ENCODE measurements at places on chromosomes 13 and 19. TPM values are rescaled to one million over a fixed set of nuclear protein-coding genes. Genes with fewer than 3 reads are reported as not detected.

APOC4 gene
- total RNA-seq: not detected

DCT gene
- 0.07 TPM for total RNA-seq

CRB3 gene
- 15.6 TPM for total RNA-seq

DNA sequence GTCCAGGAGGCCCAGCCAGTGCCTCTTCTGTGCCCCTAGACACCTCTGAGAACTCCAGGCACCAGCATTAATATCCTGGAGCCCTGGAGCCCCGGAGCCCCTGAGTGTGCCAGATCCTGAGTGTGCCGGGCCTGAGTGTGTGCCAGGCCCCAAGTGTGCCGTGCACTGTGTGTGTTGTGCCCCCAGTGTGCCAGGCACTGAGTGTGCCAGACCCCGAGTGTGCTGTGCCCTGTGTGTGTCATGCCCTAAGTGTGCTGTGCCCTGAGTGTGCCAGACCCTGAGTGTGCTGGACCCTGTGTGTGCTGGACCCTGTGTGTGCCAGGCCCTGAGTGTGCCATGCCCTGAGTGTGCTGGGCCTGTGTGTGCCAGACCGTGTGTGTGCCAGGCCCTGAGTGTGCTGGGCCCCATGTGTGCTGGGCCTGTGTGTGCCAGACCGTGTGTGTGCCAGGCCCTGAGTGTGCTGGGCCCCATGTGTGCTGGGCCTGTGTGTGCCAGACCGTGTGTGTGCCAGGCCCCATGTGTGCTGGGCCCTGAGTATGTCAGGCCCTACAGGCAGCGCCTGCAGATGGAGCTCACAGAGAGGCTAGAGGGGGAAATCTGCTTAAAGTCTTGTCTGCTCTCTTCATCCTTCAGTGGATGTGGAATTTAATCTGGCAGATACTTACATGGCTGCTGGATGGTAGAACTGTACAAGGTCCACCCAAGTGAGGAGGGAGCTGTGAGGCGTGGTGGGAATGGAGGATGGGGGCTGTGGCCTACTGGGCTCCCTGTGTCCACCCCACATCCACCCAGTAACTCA, 53.9 kb downstream of the C13orf46 start:
- no peak for DNase-seq

DNA sequence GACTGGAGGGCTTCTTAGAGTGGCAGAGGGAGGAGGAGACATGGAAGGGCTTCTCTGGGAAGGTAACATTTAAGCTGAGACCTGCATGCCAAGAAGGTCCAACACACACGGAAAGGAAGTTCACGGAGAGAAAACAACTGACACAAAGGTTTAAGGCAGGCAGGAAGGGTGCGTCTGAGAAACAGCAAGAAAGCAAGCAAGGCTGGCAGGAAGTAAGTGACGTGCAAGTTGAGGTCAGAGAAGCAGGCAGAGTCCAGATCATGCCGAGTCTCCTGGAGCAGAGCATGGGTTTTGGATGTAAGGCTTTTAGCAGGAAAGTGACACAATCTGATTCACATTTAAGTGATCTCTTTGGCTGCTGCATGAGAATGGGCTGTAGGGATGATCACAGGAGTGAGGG, 60.5 kb downstream of the ATP7B start:
- no peak for DNase-seq

DNA sequence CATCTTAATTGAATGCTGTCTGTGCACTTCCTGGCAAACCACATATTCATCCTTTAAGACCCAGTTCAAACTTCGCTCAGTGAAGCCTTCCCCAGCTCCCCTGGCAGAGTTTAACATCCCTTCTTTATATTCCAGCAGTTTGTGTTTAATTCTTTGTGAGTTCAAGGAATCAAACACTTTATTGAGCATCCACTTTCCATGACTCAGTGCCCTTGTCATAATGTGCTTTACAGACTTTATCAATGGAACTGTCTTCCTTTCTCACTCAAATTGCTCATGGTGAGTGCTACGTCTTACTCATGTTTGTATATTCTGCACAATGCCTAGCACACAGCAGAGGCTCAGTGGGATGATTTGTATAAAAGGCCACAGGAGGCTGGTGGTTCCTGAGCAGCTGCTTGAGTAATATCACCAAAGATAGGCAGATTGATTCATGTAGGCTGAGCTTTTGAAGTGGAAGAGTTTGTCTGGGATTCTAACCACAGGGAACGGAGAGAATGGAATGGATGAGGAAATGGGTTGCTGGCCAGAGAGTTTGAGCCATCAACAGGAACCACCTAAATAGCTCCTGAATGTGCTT, 44.2 kb downstream of the SERTM1 start:
- DNase-seq: no peak

- no peak for DNase-seq
These were observed 1.3 kb downstream of the SNRPA start for GRCh38 chr19:40752257-40752781.

DNA sequence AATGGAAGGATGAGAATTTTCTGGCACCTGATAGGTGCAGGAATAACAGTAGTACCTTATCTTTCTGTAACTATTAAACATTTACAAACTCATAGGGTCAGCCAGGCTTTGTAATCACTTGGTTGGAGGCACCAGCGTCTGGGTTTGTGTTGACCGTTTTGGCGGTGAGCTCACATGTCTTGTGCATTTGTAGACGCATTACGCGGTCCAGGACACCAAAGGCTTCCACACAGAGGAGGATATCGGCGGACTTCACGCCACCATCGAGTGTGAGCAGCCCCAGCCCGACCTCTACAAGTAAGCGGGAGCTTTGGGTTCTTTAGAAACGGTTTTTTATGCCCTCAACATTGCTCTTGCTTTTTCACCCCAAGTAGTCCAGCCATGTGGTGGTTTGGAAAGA, 129.3 kb downstream of the ATP11A start:
- no peak for DNase-seq

DNA sequence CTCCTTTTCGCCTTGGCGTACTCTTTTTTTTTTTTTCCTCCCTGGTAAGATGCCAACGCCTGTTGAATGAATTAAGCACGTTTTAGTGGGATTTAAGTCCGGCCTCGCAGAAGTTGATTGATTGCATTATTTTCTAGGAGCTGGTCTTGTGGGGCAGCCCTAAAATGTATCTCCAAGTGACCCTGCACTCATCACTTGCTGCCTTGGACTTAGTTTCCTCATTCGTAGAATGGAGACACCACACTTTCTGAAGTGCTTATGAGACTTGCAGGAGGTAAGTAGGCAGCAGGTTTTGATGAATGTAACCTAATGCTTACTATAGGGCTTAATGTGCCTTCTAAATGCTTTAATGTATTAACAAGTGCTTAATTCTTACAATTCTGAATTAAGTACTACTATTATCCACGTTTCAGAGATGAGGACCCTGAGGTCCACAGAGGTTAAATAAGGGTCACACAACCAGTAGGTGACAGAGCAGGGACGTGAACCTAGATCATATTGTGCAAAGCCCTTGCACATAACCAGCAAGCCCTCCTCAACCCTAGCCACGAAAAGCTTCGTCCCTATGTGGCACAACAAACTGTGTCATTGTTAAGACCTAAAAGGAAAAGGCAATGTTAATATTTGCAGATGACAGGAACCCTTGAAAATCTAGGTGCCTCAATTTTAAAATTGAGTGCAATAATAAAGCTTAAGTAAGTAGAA, 514 bp upstream of the ARGLU1 start:
- no peak for DNase-seq

- DNase-seq: no peak
These were observed 1698.4 kb upstream of the SLC10A2 start for GRCh38 chr13:104764600-104764999.

DNA sequence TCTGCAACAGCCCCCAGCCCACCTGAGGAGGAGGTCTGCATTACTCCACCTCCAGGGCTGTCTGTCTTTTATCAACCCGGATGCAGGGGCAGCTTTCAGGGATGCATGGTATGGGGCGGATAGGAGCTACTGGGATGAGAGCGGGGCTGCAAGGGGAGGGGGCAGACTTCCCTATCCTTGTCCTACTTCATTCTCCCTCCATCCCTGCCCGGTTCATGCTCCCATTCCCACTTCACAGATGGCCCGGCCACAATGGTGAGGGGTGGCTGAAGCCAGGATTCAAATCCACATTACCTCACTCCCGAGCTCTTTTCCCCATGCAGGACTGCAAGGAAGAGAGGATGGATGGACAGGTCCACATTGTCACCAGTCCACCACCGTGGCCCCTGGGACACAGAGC, 40.5 kb upstream of the VSTM2B start:
- DNase-seq: no peak

DNA sequence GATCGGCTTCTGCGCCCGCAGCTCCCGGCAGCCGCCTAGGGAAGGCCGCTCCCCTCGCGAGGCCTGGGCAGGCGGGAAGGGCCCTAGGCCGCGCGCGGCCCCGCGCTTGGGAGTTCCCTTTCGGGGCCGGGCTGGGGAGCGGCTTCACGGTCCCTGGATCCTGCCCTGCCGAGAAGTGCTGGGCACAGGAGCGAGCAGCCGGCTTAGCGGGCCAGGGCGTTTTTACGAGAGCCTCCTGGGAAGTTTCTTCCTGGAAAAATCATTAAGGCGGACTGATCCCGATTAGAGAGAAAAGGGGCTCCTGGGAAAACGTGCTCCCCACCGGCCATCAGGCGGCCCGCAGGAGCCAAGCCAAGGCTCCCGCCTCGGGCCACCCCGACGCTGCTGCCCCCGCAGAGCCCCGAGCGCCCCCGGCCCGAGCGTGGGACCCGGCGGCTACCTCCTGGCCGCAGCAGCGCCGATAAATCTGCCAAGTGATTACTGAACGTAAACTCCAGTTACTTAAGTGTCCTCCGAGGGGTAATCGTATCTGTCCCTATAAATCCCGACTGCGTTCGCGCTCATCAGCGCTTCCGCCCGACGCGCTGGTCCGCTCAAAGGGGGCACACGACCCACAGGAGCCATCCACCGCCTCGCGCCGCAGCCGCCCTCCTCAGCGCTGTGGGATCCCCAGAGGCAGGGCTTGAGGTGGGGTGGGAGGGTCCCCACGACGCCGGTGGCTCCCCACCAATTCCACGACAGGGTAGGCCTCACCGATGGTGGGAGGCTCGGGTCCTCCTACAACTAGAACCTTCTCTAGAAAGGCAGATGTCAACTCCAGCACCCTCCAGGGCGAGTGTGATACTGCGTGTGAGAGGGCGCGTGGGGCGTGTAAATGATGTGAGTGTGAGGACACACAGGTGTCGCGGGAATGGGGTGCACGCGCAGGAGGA, 2.8 kb downstream of the ZIC5 start:
- no peak for DNase-seq

- no peak for DNase-seq
These were observed 33.1 kb upstream of the EPHX3 start for GRCh38 chr19:15265214-15265849.

DNA sequence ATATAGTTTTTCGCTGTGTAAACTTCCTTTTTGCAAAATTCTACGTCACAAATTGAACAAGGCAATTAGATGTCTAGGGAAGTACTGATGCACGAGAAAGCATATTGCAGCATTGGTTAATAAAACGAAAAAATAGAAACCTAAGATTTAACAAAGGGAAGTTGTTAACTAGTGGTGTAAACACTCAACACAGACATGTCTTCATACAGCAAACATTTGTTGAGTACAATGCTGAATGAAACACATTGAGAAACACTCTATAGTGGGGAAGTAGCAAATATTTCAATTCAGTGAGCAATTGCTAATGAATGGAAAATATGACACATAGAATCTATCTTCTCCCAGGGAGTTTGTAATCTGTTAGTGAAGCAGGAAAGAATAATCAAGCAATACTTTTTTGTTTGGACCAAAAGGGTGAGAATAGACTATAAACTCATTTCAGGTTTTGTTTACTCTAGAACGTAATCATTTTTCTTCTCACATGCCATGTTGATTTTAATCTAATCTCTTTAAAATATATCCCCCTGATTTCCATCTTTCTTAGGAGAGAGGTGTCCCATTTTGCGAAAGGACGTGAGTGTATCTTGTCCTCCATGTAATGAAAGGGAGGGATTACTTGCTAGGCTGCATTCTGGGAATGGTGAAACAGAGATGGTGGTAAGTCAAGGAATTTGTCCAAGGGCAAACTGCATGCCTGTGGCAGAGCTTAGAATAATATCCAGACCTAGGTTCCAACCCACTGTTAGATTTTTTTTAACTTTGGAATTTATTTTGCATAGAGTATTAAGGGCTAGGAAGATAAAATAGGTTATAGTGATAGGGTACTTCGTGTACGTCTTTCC, 1.7 kb upstream of the ANKRD10 start:
- DNase-seq: peak; percentile 7

DNA sequence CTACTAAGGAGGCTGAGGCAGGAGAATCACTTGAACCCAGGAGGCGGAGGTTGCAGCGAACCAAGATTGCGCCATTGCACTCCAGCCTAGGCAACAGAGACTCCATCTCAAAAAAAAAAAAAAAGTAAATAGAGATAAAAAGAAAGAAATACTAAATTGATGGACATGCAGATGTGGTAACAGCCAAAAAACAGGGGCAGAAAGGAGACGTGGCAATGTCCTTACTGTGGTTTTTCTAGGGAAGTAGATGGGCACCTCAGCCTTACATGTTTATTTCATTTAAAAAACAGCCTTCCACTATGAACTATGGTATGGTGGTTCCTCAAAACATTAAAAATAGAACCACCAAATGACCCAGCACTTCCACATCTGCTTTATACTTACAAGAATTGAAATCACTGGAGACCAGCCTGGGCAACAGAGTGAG, 6.5 kb upstream of the EIF3G start:
- no peak for DNase-seq

GRCh38 chr19:32581705-32582179, 752 bp downstream of the PDCD5 start:
- DNase-seq: peak; percentile 75
